ENCODE measurements at places on chromosomes 4 and X.

DNA sequence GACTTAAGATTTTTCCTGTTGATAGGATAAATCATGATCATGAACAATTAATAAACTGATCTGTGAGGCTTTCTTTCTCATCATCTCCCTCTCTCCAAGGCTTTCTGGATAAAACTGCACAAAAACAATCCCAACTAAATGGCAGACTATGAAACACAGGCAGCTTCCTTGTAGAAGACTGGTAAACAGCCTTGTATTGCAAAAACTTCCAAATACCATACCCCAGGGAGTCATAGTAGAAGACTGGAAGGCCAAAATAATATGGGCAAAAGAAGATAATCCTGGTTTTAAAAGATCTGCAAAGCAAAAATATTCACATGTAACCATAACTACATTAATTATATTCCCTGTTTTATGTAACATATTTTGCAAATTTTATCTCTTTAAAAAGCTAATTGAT is 113.0 kb downstream of the ANAPC10 start:
- no peak for DNase-seq

GRCh38 chr4:183347566-183347965 is 25.3 kb upstream of the CLDN24 start:
- no peak for DNase-seq

DNA sequence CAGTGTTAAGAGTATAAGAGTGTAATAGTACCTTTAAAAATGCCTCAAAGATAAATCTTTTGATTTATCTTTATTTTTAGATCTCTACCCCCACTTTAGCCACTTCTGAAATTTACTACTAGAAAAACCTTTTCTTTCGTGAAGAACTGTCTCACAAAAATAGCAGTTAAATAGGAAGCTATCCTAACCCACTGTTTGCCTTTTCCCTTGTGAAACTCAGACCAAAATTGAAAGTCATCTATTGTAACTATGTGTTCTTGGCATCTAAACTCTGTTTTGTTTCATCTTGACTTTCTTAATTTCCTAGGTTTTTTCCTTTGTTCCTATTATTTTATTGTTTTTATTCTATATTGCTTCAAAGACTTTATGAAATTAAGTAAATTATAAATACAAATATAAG is 7.8 kb upstream of the TMEM144 start:
- DNase-seq = no peak

DNA sequence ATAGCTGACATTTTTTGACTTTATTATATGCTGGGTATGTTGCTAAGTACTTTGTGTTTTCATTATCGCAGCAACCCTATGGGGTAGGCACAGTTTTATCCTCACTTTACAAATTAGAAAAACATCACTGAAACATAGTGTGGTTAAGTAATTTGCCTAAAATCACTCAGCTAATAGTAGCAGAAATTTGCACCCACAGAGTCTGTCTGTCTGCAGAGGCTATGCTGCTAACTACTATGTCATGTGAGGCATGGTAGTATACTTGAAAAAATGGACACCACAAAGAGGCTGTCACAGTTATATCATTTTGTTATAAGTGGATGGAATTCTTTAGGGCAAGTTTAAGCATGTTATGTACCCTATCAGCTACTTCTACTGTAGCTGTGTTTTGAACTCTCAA is 69.0 kb downstream of the STAG2 start:
- DNase-seq = no peak

GRCh38 chrX:69309074-69309792 is 144.0 kb upstream of the PJA1 start:
- DNase-seq = no peak

DNA sequence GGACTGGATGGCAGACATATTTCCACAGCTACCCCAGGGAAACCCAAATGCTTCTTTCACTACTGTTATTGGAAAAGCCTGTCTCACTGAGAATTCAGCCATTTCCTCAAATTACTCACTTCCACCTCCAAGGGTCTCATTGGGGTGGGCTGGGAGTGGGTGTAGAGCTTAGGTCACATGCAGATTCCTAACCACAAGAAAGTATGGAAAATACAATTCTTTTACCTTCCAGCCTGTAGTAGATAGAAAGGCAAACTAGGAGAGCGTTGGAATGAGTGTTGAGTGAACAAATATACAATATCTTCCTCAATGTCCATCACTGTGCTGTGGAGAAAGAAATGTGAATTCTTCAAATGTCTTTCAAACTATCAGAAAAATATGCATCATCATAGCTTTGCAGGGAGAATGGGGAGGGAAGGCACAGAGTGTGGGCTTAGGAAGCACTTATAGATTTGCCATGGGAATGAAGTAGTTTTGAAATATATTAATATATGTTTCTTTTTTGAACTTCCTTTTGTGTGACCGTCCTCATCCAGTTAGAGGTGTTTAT is 245.3 kb upstream of the JADE1 start:
- no peak for DNase-seq

DNA sequence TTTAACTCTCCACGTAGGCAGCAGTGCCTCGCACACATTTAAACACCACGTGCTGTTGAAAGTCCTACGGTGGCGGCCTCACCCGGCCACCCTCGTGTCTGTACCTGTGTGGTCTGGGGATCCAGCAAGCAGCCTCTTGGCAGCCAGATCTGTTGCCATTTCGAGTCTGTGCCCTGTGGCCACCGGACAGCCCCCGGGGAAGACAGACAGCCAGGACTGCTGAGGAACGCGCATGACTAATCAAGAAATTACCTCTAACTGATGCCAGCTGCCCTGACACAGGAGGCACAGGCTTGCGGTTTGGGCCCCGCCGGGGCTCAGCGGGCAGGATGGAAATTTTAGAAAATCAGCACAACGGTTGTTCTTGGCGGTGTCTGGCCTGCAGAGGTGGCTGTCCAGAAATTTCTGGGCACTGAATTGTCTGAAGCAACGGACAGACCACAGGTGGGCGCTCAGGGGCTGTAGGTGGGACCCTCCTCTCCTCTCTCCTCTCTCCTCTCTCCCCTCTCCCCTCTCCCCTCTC is 15.6 kb upstream of the ASMTL start:
- DNase-seq = peak; percentile 46

GRCh38 chrX:20527558-20528011 is 260.9 kb upstream of the RPS6KA3 start:
- DNase-seq = no peak
